Activated T-cell treated with anti-CD3 and anti-CD28 coated beads, Interleukin-2, amount 50 U/mL, for 4 hours (primary cell): ENCODE measurements at places on chromosomes 7 and 10.

DNA sequence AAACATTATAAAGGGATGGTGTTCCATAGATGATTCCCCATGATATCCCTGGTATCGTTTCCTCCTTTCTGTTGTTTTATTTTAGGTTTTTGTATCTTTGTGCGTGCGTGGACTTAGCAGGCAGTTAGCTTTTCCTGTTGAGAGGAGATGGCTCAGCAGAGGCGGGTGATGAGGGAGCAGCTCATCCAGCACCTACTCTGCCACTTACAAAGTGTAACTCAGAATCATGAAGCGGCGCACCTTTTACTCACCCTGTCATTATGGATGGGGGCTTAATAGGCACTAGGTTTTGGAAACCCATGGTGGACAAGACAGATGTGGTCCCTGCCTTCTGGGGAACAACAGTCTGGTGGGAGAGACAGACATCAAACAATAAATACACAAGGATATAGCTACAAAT lies 17.1 kb downstream of the FAM241B start:
- no peak for DNase-seq

DNA sequence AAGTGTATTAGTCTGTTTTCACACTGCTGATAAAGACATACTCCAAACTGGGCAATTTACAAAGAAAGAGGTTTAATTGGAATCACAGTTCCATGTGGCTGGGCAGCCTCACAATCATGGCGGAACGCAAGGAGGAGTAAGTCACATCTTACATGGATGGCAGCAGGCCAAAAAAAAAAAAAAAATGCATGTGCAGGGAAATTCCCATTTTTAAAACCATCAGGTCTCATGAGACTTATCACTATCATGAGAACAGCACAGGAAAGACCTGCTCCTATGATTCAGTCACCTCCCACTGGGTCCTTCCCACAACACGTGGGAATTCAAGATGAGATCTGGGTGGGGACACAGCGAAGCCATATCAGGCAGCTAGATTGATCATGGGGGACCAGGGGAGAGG lies 136.8 kb downstream of the EXOC4 start:
- DNase-seq = no peak

DNA sequence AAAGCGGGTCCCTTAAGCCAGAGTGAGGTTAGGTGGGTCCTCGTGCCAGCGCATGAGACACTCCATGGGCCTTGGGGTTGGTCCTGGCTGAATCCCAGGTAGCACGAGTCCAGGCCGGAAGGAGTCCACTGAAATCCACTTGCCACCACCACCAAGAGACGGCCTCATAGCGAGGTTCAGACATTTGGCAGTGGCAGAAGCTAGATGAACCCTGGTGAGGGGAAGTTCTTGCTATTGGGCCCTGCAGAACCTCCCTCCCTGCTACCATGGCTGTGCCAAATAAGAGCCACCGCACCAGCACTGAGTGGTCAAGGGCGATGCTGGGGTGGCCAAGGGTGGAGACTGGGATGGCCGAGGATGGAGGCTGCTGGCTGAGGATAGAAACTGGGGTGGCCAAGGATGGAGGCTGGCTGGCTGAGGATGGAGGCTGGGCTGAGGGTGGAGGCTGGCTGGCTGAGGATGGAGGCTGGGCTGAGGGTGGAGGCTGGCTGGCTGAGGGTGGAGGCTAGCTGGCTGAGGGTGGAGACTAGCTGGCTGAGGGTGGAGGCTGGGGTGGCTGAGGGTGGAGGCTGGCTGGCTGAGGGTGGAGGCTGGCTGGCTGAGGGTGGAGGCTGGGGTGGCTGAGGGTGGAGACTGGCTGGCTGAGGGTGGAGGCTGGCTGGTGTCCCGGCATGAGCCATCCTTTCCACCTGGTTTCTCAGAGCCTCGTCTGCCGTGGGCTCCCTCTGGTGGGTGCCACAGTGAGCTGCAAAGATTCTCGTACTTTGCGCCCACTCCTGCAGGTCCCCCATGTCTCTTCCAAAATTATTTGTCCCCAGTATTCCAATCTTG lies 88.2 kb downstream of the ELFN1 start:
- peak; percentile 21 for DNase-seq

DNA sequence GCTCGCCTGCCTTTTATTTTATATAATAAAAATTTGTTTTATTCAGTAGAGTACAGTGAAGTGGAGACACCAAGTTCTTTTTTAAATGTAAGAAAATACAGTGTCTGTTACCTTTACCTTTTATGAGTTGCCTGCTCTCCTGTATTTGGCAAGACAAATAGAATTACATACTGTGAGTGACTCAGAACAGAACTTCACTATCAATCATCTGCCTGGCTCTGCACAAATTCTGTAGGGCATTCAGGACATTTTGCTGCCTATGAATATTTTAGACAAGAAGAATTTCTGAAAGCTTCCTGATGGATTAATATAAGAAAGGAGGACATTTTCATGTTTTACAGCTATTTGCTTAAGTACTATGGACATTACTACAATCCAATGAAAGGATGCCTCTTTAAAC lies 135.4 kb upstream of the PHF14 start:
- no peak for DNase-seq

DNA sequence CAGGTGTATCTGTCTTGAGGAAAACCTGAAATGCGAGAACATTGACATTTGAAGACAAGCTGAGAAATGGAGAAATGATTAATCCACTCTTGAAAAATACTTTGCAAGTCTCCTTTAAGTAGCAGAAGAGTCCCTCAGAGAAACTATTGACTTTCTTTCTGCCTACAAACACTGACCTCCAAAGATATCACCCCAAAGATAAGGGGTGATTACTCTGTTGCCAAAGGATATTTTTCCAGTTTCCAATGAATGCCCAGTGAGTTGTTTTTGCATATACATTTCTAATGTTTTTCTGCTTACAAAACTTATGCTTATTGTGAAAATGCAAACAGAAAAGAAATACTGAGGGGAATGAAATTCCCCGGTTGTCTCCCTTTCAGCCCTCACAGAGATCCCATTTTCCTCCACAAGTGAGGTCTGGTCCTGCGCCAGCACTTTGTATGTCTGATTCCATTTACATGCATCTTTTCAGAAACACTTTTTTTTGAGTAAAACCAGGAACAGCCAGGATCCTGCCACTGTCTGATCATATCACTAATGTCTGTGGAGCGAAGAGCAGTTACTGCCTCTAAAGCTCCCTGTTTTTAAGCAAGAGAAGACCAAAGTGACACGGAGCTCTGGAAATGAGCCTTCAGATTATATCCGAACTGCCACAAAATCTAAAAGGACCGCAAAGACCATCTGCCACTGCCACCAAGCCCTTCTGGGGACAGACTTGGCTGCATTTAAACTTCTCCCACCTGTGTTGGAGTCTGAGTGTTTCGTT lies 82.9 kb upstream of the PDCD4 start:
- no peak for DNase-seq
